ENCODE measurements at places on chromosomes 6 and 20. TPM values are rescaled to one million over a fixed set of nuclear protein-coding genes. Genes with fewer than 3 reads are reported as not detected.

LTA gene
- 2.4 TPM for total RNA-seq

ANKRD66 gene
- total RNA-seq = not detected

EPHA7 gene
- 4.4 TPM for total RNA-seq

HLA-F gene
- 201 TPM for total RNA-seq

DNPH1 gene
- 76.8 TPM for total RNA-seq

MATN4 gene
- not detected for total RNA-seq

GRCh38 chr20:3653921-3654320, 9.3 kb downstream of the GFRA4 start:
- no peak for DNase-seq

DNA sequence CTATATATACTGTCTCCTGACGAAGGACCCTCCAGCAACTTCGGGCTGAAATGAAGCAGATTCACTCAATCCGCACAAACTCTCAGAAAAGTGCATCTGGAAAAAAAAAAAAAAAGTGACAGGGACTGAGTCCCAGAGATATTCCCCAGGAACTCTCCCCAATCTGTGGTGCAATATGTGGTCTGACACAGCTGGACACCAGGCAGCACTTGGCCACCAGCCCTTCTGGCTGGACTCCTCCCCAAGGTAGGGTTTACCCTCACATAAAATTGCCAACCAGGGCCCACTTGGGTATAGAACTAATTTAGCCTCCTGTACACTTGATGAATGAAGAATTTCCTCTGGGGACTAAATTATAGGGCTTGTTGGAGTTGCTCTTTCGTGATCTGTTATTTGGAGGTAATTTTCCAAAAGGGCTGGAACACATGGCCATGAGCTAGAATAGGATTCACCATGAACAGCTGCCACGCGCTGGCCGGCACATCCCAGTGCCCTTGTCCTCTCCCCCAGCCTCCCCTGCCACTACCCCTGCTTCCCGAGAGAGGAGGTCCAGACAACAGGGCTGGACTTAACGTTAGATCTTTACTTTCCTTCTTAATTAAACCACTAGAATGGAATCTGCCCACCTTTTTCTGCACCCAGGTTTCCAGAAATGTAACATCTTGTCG, 379.2 kb downstream of the BMP2 start:
- no peak for DNase-seq

DNA sequence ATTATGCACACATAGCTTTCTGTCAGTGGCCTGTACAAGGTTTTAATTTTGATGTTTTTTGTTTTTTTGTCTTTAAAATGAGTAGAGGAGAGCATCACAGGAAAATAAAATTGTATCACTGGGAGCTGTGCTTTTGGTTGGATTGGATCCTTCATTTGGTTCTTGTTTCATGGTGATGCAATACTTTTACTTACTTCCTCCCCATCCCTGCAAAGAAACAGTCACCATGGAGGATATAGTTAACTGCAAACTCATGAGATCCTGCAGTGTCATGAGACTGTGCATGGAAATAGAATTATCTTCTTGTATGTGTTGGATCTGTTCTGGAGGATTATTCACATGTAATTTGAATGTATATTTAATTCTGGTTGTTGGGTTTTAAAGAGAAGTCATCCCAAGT, 122.3 kb downstream of the JARID2 start:
- DNase-seq = no peak
